Caco-2 (cell line): ENCODE measurements at places on chromosomes 1 and 21. TPM values are rescaled to one million over a fixed set of nuclear protein-coding genes. Genes with fewer than 3 reads are reported as not detected.

Gene BTF3L4
- 55.3 and 73.7 TPM in 2 replicates for total RNA-seq

Gene GNG12
- total RNA-seq: 12.0 and 12.5 TPM in 2 replicates

Gene RXRG
- total RNA-seq: not detected in 2 replicates

Gene ADAM30
- total RNA-seq: not detected in 2 replicates

Gene PTPN7
- total RNA-seq: not detected in 2 replicates
